ENCODE measurements at places on chromosomes 2 and 18.

- no peak for DNase-seq
Measured at GRCh38 chr18:62289047-62289446, 36.1 kb upstream of the TNFRSF11A start.

GRCh38 chr2:219218217-219218731 lies 484 bp downstream of the ABCB6 start:
- DNase-seq = no peak

- peak; percentile 40 for DNase-seq
Measured at GRCh38 chr2:206260188-206261012, 14.1 kb upstream of the ZDBF2 start.

GRCh38 chr2:176325732-176326131 lies 56.5 kb downstream of the MTX2 start:
- DNase-seq = no peak

- no peak for DNase-seq
Measured at GRCh38 chr2:26459991-26460612, 17.8 kb downstream of the OTOF start.

DNA sequence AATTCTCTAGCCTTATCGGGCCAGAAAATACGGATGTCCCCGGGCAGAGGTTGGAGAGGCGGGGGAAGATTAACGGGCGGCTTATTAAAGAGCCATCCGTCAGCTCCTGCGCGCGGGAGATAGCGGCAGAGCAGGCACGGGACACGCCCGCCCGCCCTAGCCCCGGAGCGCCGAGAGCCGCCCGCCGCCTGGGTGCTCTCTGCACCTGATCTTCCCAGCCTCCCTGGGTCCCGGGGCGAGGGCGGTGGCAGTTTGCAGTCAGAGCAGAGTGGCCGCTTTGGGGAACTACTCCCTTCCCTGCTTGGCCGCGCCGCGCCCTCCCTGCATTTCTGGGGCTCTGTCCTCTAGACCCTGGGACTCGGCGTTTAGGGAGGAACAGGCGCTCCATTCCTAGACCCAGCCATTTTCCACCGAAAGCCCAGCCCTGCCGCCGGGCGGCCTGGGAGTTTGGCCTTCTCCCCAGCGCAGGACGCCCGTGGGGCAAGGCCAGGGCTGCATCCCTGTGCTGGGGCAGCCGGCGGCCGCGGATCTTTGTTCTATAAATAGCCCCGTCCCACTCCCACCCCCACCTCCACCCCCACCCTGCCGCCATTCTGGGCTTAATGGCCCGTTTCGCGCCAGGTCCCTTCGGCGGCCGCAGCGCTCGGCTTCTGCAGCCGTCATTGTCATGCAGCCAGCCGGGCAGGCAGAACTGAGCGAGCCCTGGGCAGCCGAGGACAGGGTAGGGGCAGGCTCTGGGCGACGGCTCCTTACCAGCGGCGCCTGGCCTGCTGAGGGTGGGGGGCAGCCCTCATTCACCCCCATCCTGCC lies 6.6 kb downstream of the GAD1 start:
- DNase-seq = no peak

GRCh38 chr2:164915566-164915965 lies 39.8 kb downstream of the SLC38A11 start:
- no peak for DNase-seq

GRCh38 chr2:20759487-20759886 lies 63.4 kb downstream of the LDAH start:
- no peak for DNase-seq

DNA sequence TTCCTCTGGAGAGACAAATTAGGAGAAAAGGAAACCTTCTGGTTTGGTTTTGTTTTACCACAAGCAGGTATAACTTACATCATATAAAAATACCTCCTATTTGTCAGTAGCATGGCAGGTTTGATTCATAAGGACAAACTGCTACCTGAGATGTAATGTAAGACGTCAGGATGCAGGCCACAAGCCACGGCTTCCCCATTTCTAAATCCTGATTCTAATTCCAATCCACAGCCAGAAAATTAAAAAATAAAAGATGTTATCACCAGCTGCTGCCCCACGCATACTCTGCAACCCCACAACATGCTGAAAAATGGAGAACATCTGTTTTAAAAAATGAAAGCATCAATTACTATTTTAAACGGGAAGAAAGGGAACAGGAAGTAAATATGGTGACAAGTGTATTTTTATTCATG lies 197.6 kb downstream of the BCL11A start:
- DNase-seq = no peak

- DNase-seq = no peak
Measured at GRCh38 chr18:3455907-3456685, 6.1 kb downstream of the TGIF1 start.

DNA sequence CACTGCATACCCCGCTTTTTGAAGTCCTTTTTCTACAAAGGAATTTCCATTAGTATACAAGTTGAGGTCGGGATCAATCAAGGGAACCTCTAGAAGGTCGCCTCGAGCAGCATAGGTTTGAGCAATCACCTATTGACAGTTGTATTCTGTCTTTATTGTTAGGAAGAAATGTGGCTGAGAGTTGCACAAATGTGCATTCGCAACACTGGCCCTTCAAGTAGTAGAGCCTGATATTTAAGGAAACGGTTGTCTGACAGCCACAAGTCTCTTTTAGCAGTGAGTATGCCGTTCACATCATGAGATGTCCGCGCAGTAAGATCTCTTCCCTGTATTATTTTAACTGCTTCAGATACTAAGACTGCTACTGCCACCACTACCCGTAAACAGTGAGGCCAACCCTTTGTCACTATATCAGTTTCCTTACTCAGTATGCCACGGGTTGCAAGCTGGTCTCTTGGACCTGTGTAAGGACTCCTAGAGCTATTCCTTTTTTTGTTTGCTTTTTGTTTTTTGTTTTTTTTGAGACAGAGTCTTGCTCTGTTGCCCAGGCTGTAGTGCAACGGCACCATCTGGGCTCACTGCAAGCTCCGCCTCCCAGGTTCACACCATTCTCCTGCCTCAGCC lies 10.0 kb upstream of the STARD7 start:
- DNase-seq = no peak

- no peak for DNase-seq
Measured at GRCh38 chr2:204794624-204795023, 249.3 kb downstream of the PARD3B start.

GRCh38 chr2:222939208-222939856 lies 78.5 kb downstream of the ACSL3 start:
- peak; percentile 60 for DNase-seq

GRCh38 chr18:35703043-35703688 lies 121.6 kb downstream of the GALNT1 start:
- DNase-seq = no peak

GRCh38 chr2:236781933-236782816 lies 212.6 kb downstream of the ACKR3 start:
- DNase-seq = no peak

- no peak for DNase-seq
Measured at GRCh38 chr2:174444761-174445160, 42.1 kb downstream of the GPR155 start.

GRCh38 chr2:122660786-122661634 lies 905.6 kb downstream of the TSN start:
- no peak for DNase-seq

GRCh38 chr18:371609-371982 lies 103.7 kb upstream of the THOC1 start:
- DNase-seq = no peak

DNA sequence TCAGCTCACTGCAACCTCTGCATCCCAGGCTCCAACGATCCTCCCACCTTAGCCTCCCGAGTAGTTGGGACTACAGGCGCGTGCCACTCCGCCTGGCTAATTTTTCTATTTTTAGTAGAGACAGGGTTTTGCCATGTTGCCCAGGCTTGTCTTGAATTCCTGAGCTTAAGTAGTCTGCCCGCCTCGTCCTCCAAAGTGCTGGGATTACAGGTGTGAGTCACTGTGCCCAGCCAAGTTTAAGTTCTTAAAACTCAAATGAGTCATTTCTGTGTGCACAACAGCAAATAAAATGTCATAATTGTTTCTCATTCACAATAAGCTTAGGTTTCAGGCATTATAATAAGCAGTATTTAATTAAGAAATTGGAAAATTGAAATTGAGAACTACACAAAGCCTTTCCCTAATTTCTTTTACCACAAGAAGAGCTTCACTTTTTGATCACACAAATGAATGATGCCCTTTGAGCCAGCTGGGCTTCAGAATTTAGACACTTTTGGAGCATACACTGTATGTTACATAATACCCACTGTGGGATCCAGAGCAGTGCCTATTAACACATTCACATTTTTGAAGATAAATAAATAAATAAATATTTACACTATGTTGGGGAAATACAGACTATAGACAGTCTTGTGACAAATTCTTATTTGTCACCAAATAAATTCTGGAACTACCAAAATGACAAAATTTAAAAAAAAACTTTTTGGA lies 8.6 kb upstream of the ME2 start:
- DNase-seq = no peak

- no peak for DNase-seq
Measured at GRCh38 chr2:207772081-207772843, 2.6 kb upstream of the FZD5 start.

- peak; percentile 50 for DNase-seq
Measured at GRCh38 chr18:62659698-62660097, 55.6 kb upstream of the PHLPP1 start.

GRCh38 chr2:25305775-25306174 lies 36.0 kb downstream of the DNMT3A start:
- no peak for DNase-seq

DNA sequence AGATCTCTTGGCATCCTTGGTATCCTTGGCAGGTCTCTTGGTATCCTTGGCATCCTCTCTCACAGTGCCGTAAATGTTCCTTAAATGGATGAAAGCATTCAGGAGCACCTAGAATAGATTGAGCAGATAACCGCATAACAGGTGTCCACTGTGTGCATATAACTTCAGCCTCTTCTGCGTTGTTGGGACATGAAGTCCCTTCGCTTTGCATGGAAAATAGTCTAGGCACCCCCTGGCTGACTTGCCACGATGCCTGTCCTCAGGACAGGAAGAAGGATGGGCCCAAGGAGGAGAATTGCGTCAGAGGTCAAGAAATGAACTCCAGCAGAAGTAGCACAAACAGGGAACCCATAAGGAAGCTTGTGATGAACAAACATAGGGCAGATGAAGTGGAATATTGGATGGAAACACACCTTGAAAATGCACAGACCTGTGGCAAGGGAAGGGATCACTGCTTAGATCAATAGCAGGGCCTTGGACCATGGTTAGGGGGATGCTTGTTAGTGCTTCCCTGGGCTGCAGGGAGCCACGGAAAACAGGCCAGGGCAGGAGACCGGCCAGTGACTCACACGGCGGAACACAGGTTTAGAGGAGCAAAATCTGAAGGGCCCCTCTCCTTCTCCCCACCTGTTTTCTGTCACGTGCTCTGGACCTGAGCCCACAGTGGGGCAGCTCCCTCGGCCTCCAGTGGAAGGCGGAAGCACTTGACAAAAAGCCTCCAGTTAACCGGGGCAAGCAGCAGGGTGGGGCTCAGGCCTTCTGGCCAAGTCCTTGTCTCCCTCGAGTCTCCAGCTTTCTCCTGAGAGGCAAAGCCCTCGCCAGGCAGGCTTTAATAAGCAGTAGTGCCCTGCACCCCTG lies 99.2 kb upstream of the ASAP2 start:
- DNase-seq = no peak

GRCh38 chr2:232502911-232503808 lies 15.5 kb upstream of the ECEL1 start:
- DNase-seq = peak; percentile 37

- DNase-seq = no peak
Measured at GRCh38 chr2:27162151-27163121, 13.6 kb downstream of the TCF23 start.

- DNase-seq = no peak
Measured at GRCh38 chr2:134668821-134669220, 50.0 kb downstream of the TMEM163 start.

- no peak for DNase-seq
Measured at GRCh38 chr2:129728035-129728972, 251.2 kb upstream of the RAB6C start.

- no peak for DNase-seq
Measured at GRCh38 chr2:12928775-12929401, 212.2 kb downstream of the TRIB2 start.

GRCh38 chr2:3876685-3877084 lies 173.3 kb downstream of the DCDC2C start:
- no peak for DNase-seq

GRCh38 chr2:1553671-1554295 lies 140.5 kb downstream of the TPO start:
- no peak for DNase-seq

GRCh38 chr2:219125225-219125885 lies 35.3 kb downstream of the NHEJ1 start:
- DNase-seq = no peak

DNA sequence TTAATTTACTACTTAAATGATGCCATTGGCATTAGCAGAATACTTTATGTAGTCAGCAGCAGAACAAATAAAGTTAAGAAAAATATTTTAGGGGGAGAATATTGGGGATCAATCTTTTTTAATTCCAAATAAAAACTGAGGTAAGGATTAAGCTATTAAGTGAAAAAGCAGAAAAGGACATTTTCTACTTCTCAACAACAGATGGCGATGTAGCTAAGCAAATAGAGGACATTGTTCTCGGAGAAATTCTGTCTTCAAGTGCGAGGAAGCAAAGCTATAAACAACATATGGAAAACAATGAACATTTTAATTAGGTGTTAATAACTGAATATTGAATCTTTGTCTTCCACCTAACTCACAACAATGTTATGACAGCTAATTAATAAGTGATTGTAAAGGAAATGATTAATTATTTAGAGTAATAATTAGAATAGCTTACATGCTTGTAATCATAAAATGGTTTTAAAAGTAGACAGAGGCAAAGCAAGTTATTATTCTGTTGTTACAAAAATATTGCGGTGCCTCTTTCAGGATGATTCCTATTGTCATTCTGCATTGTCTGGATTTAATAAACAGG lies 32.9 kb upstream of the CCDC93 start:
- peak; percentile 14 for DNase-seq
